ENCODE measurements at places on chromosomes 2 and 18.

DNA sequence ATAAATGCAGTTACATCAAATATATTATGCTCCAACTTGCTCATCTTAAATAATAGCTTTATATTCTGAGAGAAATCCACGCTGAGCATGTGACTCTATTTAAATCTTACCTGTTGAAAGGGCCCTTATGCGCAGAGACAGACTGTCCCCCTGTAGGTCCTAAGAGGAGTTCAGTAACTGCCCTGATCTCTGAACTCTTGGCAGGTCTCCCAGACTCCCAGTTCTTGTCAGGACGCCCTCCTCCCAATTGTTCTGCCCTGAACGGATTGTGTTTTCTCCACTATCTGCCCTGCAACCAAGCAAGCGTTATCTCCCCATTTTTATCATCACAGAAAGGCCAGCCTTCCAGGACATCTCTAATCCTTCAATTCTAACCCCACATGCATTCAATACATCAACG, 954.6 kb downstream of the TSN start:
- DNase-seq = no peak

DNA sequence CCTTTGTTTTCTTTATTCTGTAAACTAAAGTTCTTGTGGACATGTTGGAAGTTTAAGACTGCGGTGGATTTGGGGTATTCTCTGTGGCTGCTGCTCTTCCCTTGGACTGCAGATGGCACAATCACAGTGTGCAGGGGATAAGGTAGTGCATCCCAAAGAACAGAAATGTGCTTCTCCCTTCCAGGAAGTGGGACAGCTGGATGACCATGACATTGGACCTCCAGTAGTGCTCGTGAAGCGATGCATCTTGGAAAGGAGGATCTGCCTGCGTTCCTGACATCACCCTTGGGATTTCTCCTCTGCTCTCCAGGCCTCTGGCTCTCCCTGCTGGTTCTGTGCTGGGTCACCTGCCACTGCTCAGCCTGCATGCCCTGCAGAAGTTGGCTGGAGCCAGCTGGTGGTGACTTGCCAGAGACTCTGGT, 109.9 kb downstream of the SLC4A3 start:
- DNase-seq = no peak

DNA sequence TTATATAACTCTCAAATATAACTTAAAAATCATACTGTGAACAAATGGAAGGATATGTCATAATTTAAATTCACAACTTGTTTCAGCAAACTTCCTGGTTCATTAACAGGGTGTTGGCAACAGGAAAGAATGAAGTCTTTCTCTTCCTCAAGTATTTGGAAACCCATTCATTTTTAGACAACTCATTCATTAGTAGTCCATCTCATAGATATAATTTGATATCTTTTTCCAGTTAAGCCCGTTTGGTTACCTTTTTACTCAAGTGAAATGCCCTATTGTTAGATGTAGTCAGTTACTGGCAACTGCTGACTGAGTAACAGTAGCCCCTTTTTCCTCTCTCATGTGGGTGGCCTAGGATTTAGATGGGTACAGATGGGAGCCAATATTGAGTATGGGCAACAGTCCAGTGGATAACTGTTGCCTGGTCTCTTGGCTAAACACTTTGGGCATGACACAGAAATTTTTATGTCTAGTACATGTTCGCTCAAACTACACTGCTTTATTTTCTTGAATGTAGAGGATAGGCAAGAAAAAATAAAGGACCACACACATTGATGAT, 4.6 kb upstream of the UGP2 start:
- DNase-seq = no peak

DNA sequence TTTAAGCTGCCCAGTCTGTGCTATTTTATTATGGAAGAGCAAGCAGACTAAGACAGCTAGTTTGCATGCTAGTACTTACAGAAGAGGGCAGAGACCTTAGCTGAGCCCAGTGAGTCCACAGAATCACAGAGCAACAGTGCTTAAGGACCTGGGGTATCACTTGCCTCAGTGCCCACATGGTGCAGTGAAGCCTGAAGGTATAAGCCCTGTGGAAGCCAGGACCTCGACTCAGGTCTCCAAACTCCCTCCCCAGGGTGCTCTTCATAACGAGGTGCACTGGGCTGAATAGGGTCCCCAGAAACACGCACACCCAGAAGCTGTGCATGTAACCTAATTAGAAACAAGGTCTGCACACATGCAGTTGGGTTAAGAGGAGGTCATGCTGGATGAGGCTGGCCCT, 718.1 kb downstream of the GALR1 start:
- no peak for DNase-seq

- DNase-seq = no peak
Observed at GRCh38 chr2:222269132-222269531, 29.7 kb downstream of the PAX3 start.

GRCh38 chr18:10010611-10011015, 96.8 kb downstream of the VAPA start:
- DNase-seq = no peak

GRCh38 chr2:161367675-161368074, 48.4 kb upstream of the TBR1 start:
- no peak for DNase-seq

GRCh38 chr2:96963316-96963715, 23.1 kb downstream of the FAM178B start:
- no peak for DNase-seq

DNA sequence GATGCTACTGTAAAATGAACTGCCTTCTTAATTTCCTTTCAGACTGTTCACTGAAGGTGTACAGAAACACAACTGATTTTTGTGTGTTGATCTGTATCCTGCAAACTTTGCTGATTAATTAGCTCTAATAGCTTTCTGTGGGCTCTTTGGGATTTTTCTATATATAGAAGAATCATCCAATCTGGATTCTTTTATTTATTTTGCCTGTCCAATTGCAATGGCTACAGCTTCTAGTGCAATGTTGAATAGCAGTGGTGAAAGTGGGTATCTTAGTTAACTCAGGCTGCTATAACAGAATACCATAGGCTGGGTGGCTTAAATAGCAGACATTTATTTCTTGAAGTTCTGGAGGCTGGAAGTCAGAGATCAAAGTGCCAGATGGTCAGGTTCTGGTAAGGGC, 74.4 kb downstream of the ID2 start:
- no peak for DNase-seq

GRCh38 chr2:58914733-58915505, 673.8 kb upstream of the FANCL start:
- no peak for DNase-seq

- DNase-seq = no peak
Observed at GRCh38 chr2:126449677-126450076, 206.3 kb upstream of the GYPC start.

DNA sequence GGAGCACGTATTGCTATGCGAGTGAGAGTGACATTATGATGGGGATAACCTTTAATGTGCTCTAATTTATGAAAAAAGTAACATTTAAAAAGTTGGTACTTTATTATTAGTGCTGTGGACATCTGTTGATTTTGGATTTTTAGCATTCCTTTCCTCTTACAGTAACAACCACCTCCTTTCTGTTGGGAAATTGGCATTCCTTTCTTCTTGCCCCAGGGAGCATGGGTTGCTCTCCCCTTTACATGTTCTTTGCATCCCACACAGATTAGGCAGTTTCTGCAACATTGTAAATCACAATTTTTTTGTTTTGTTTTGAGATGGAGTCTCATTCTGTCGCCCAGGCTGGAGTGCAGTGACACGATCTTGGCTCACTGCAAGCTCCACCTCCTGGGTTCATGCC, 300.2 kb downstream of the LPIN1 start:
- no peak for DNase-seq

GRCh38 chr2:117815946-117816345, 1.5 kb downstream of the DDX18 start:
- no peak for DNase-seq

DNA sequence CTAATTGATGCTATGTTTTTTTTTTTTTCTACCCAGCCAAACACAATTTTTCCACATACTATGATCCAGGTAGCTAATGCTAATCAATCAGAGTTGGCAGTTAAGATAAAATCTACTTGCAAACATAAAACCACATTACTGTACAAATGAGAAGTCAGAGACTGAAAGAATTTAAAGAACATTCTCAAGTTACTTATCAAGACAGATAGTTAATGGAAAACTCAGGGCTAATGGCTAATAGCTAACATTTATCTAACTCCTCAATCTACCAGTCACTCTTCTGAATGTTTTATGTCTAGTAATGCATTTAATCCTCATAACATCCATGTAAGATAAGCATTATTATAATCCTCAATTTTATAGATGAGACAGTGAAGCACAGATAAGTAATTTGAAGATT, 537.6 kb upstream of the SETBP1 start:
- DNase-seq = no peak

DNA sequence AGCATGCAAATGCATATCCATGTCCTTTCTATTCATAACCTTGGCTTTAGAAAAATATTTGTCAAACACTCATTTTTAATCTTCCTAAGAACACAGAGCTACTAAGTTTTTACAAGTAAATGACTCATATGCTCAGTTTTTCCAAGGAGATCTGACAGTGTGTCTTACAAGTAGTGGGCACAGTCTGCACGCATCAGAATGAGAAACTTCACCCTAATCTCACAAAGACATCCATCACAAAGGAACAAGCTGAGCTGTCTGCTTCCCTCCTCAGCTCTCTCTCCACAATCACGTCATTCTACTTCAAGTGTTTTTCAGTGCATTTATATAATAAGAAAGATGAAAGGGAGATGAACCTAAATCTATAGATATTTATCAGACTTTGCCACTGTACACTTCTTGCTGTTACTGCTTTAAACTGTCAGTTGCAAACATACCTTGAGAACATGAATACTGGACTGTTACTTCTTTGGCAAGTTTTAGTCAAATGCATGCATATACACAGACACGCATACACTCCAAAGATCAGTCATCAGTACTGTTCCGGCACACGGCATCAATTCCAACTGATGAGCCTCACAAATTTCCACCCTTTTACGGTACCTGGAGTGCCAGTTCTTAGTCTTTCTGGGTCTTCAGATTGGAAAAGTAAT, 75.7 kb downstream of the RBMS1 start:
- no peak for DNase-seq

DNA sequence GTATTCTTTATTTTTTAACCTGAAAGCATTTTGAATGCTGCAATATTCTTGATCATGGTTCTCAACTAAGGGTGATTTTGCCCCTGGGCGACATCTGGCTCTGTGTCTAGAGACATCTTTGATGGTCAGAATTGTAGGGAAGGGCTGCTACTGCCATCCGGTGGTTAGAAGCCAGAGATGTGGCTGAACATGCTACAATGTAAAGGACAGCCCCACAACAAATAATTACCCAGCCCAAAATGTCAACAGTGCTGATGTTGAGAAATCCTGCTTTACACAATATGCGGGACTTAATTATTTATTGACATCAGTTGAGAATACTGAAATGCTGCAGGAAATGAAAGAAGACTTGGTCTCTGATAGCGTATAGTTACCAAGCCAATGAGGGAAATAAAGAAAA, 37.5 kb upstream of the SERPINB2 start:
- no peak for DNase-seq

DNA sequence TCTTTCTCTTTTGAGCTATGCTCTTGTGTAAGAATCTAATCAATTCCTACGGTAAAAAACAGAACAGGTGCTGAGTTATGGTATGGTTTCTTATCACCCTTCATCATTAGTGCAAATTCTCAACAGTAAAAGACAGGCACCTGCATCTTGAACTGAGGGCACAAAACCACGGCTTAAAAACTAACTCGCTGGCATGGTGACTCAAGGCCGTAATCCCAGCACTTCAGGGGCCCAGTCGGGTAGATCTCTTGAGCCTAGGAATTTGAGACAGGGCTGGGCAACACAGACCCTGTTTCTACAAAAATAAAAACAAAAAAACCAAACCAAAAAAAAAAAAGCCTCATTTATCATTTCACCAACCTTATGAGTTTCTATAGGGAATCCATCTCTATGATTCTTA, 33.3 kb downstream of the THAP4 start:
- no peak for DNase-seq

GRCh38 chr2:9543557-9543956, 12.1 kb downstream of the ADAM17 start:
- DNase-seq = no peak

GRCh38 chr2:112876257-112876970, 34.6 kb upstream of the IL37 start:
- no peak for DNase-seq

DNA sequence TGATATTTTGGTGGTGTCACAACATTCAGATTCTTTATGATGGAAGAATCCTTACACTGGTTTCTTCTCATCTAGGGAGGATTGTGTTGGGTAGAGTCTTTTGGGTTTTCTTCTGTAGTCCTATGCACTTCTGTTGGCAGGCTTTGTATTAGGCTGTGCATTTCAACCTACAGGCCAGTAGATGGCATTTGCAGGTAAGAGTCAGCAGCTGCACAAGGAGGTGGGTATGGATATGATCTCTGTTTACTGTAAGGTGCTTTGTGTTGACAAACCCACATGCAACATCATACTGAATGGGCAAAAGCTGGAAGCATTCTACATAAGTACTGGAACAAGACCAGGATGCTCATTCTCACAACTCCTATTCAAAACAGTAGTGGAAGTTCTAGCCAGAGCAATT, 656.8 kb downstream of the METTL4 start:
- no peak for DNase-seq

DNA sequence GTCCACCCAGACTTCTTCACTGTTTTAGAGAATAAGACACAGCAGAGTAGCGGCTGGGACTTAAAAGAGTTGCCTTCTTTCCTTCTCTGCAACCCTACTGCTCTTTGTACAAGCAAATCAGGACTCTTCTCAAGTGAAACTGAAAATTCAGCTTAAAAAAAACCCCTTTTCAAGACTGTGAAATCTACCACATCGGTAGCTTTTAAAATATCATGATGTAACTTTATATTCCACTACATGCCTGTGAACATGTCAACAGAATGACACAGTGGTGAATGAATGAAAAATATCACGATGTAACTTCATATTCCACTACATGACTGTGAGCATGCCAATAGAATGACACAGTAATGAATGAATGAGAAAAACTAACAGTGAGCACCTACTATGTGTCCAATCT, 53.4 kb downstream of the TCF4 start:
- DNase-seq = no peak

- DNase-seq = no peak
Observed at GRCh38 chr18:361941-362310, 94.1 kb upstream of the THOC1 start.

DNA sequence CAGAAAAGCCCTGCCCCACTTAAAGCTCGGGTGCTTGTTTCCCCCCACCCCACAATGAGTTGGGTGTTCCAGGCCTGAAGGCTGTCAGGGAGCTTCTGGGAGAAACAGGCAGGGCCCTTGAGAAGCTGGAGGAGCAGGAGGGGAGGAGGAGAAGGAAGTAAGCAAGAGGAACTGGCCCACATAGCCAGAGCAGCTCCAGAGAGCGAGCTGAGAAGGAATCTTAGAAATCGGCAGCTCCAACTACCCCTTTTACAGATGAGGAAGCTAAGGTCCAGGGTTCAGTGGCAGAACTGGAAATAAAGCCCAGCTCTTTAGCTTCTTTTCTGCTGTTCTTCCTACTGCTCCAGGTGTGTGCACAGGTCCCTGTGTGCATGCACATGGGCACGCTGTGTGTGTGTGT, 12.7 kb upstream of the KCNK3 start:
- no peak for DNase-seq

- DNase-seq = no peak
Observed at GRCh38 chr2:20396356-20397000, 45.8 kb upstream of the PUM2 start.

Measured in NCI-H2081 treated with DMSO at 0.1 percent for 48 hours (cell line).